ENCODE measurements at places on chromosomes 5 and 9.

GRCh38 chr9:3865141-3865772, 339.5 kb upstream of the RFX3 start:
- no peak for DNase-seq

GRCh38 chr5:43523662-43524072, 8.7 kb upstream of the C5orf34 start:
- no peak for DNase-seq

GRCh38 chr9:7300484-7300883, 499.1 kb downstream of the DMAC1 start:
- DNase-seq: no peak

- no peak for DNase-seq
Observed at GRCh38 chr9:91285729-91286353, 75.9 kb downstream of the AUH start.

- DNase-seq: no peak
Observed at GRCh38 chr9:136750526-136750925, 2.2 kb upstream of the LCN6 start.

DNA sequence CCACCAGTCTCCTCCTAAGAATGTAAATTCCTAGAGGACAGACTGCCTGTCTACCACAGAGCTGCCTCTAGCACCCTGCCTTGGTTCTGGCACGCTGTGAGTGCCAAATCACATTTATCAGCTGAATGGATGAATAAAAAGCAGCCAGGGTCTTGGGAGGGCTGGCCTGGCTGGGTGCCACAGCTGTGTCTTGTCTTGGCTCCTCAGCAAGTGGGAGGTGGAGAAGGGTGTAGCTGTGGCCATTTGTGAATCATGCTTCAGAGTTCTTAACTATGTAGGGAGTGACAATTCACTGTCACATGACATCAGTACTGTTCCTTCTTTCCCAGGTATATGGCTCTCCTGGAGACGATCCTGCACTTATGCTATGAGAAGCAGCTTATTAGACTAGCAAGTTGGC, 70.6 kb downstream of the DCP2 start:
- no peak for DNase-seq

DNA sequence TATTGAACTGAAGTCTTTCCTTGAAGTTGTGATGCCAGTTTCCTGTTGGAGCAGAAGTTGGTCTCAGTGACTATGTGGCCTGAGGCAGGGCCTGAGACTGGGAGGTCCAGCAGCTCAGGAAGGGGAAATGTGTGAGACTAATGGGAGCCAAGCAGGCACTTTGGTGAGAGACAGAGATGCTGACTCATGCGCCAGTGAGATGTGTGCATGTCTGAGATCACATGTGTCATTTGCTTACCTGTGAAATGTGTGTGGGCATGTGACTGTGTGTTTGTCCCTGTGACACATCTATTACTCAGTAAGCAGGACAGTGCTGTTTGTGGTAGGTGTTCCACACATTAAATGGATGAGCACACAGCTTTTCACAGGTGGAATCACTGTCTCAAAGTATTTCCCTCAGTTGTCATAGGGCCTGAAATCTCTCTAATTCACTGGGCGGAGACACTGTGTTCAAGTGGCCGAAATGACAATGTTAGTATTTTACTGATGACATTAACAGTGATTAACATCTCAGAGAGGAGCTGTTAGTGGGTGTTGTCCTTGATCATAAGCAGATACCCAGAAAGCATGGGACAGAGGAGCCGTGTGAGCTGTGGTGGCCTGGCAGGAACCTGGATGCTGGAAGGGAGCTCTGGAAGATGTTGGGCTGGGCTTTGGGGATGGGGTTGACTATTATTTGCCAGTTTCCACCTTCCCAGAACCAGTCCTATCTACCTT, 7.4 kb downstream of the NPR2 start:
- no peak for DNase-seq

DNA sequence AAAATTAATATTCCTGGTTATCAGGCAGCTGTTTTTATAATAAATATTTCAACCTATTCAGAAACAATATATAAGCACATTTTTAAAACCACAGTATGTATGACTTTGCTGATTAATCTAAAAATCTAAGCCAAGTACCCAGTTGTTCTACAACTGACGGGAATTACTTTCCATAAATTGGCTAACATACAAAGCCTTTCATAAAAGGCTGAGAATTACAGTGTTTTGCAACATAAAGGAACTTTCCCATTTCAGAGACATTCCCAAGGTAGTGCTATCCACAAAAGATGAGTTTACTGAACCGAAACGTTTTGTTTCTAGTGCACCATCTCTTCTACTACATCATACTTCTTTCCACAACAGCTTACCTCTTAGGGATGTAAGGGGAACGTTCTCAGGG, 7.2 kb downstream of the RNF145 start:
- no peak for DNase-seq

DNA sequence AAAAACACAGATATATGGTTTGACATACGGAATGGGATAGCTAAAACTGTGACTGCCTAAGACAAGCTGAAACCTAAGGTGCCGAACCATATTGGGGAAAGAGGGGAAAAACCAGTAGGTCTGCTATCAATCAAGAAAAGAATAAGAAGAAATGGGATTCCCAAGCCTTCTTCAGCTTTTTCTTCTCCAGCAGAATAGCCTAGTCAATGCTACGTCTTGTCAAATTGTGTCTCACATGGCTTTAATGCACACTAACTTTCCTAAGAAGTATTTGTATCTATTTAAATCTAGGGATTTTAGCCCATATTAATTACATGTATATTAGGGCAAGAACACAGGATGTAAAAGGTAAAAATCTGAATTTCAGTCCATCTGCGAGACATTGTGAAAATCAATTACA, 797 bp upstream of the FBXO38 start:
- no peak for DNase-seq

- no peak for DNase-seq
Observed at GRCh38 chr5:123439709-123440108, 16.5 kb upstream of the CEP120 start.

- DNase-seq: no peak
Observed at GRCh38 chr9:92726348-92726747, 38.3 kb downstream of the BICD2 start.

DNA sequence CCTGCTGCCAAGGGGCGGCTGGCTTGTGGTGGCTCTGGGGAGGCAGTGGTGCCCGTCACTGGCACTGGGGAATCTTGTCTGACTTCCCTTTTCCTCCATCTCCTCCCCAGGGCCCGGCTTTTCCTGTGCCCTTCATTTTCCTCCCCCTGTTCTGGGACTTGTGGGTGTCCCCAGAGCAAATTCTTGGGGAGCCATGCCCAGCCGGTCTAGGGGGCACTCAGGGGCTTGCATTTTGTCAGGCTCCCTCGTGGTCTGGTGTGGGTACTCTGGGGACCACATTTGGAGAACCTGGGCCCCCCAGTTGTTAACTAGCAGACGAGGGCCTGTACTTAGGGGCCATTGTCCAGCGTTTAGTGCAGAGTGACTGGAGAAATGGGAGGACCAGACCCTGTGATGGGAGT, 105.2 kb upstream of the IER5L start:
- no peak for DNase-seq
